Left lung (tissue), 14 donors: ENCODE measurements at places on chromosomes 16 and 17. TPM values are rescaled to one million over a fixed set of nuclear protein-coding genes. Genes with fewer than 3 reads are reported as not detected.

C17orf100 gene
- total RNA-seq = 2.2 TPM

NHERF1 gene
- total RNA-seq = 37.5 TPM

LDAF1 gene
- total RNA-seq = 27.9 TPM

QRICH2 gene
- 2.8 TPM for total RNA-seq

EME1 gene
- total RNA-seq = 3.8 TPM

KCNH6 gene
- 0.71 TPM for total RNA-seq

ARL5C gene
- not detected for total RNA-seq
